ENCODE measurements at places on chromosomes 3 and 15.

DNA sequence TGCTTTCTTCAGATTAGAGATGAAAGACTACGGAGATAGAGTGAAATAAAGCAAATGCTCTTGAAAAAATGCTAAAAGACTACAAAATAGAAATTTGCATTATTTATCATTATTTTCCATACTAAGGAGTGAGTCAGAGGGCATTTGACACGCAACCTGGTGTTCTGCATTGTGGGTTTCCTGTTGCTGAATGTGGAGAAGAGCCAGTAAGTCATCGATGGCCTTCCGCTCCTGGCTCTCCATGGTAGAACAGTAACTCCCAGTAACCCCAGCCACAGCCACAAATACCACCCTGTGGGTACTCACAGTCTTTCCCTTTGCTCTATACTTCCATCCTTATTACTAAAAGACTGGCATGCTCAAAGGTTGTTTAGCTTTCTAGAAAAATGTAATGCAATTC is 61.5 kb downstream of the CGGBP1 start:
- DNase-seq = no peak
- no peak overlapping the region for H3K27ac ChIP-seq
- H3K36me3 ChIP-seq = no peaks in the 10 kb centered on the region
- H3K4me3 ChIP-seq = no peak overlapping the region

DNA sequence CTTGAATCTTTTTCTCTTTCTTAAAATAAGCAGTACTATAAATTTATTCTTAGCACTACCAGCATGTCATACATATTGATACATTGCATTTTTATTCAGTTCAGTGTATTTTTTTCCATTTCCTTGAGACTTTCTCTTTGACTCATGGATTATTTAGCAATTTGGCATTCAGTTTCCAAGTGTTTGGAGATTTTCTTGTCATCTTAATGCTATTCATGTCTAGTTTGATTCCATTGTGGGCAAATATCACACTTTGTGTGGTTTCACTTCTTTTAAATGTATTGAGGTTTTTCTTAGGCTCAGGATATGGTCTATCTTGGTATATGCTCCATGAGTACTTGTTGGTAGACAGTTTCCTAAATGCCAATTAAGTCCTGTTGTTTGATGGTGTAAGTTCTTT is 99.5 kb downstream of the CHRNA7 start:
- no peak for DNase-seq
- no peak overlapping the region for H3K27ac ChIP-seq
- H3K36me3 ChIP-seq = no peaks in the 10 kb centered on the region
- H3K4me1 ChIP-seq = no peaks in the 10 kb centered on the region

DNA sequence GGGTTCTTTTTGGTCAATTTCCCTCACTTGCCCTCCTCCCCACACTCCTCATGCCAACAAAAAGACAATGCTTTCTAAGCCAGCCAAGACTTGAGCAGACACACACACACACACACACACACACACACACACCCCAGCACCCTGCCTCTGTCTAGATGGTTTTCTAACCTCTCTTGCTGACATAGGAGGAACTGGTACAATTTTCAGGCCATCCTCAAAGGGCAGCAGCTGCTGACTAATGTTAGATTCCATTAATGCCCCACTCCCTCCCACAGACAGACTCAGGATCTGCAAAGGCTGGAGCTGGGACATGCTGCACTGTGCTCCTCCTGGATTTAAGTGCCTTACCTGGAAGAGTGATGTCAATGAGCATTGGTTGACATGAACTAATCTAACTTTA is 438.4 kb downstream of the OCA2 start:
- H3K36me3 ChIP-seq = no peaks in the 10 kb centered on the region
- no peak overlapping the region for H3K4me3 ChIP-seq
- no peak for DNase-seq

DNA sequence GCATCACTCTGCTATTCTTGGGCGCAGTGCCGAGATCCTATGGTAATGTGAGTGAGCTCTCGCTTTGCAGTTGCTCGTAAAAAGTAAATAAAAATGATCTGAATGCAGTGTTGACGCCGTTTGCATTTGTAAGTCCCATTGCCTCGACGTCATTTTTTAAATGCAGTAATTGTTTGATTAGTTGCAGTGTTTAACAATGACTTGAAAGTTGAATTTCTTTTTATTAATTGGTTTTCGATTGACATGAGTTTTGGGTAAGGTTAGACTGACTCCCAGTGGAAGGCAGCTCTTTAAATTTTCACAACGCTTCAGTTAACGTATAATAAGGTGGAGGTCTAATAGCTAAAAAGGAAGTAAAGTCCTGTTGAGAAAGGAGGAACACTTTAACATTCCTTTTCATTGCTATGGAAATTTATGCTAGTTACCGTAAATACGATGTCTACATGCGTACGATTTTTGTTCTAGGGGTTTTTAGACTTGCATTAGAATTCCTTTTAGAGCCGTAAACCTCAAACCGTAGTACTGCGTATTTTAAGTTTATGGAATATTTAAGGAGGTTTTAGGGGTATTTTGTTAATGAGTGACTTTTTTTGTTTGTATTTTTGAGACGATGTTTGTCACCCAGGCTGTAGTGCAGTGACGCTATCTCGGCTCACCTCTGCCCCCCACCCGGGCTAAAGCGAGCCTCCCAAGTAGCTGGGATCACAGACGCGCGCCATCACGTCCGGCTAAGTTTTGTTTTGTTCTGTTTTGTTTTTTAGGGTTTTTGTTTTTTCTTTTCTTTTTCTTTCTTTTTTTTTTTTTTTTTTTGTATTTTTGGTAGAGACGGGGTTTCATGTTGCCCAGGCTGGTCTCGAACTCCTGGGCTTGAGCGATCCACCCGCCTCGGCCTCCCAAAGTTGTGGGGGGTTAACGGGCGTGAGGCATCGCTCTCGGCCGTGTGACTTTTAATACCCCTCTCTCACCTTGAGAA is 1.4 kb downstream of the MORF4L1 start:
- H3K27me3 ChIP-seq = no peaks in the 10 kb centered on the region
- DNase-seq = no peak
- peaks cover 60% of the 10 kb centered on the region for H3K4me1 ChIP-seq
- H3K36me3 ChIP-seq = peaks cover 3% of the 10 kb centered on the region
- H3K4me3 ChIP-seq = peak overlapping the region; percentile 88

DNA sequence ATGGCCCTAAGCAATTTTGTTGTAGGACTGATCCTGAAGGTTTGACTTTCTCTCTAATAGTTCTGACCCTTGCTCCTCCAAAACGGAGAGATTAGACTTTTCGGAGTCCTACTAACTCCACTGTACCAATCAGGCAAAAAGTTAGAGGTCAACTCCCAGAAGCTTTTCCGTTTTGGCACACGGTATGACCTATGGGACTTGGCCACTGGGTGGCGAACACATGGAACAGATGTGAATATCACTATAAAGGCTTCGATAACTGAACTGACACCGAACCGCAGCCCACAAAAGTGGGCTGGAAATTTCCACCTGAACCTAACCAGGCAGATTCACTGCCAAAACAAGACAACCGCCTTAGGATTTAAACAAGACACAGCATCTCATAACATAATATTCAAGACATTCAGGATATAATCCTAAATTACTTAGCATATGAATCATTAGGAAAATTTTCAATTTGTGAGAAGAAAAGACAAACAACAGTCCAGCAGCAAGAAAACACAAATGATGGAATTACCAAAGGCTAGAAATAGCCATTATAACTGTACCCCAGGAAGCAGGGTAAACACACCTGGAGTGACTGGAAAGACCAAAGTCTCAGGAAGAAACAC is 12.2 kb upstream of the TM2D3 start:
- no peak for DNase-seq
- no peak overlapping the region for H3K4me3 ChIP-seq
- H3K27me3 ChIP-seq = no peaks in the 10 kb centered on the region

DNA sequence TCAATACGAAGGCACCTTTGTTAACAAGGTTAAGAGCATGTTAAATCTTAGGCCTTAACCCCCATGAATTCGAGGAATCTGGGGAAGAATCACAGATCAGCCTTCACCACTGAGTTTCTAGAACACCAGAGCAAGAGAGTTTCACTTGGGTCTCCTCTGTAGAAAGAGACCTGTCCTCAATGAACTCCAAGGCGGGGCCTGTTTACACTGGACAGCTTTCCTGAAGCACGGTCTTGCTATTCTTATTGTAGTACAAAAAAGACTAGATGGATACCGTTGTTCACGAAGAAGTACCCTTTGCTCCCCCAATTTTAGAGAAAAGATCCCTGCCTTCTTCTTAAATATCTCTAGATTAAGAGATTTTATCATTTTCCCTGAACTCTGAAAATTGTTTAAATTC is 64.9 kb downstream of the USF3 start:
- no peak overlapping the region for H3K27ac ChIP-seq
- H3K4me3 ChIP-seq = no peak overlapping the region
- no peaks in the 10 kb centered on the region for H3K36me3 ChIP-seq
- no peak for DNase-seq
- no peaks in the 10 kb centered on the region for H3K27me3 ChIP-seq

GRCh38 chr15:22887157-22887951 is 48.9 kb downstream of the NIPA2 start:
- H3K36me3 ChIP-seq = peaks cover 10% of the 10 kb centered on the region
- H3K27ac ChIP-seq = no peak overlapping the region
- DNase-seq = no peak
- H3K27me3 ChIP-seq = no peaks in the 10 kb centered on the region

GRCh38 chr3:150681057-150681456 is 22.7 kb downstream of the ERICH6 start:
- H3K4me1 ChIP-seq = no peaks in the 10 kb centered on the region
- H3K4me3 ChIP-seq = no peak overlapping the region
- H3K27me3 ChIP-seq = no peaks in the 10 kb centered on the region
- no peak overlapping the region for H3K27ac ChIP-seq
- DNase-seq = no peak

GRCh38 chr3:155312781-155313180 is 19.3 kb upstream of the STRIT1 start:
- no peak overlapping the region for H3K4me3 ChIP-seq
- H3K4me1 ChIP-seq = no peaks in the 10 kb centered on the region

GRCh38 chr15:66951531-66952320 is 113.7 kb upstream of the SMAD3 start:
- H3K36me3 ChIP-seq = no peaks in the 10 kb centered on the region
- H3K27ac ChIP-seq = no peak overlapping the region
- no peaks in the 10 kb centered on the region for H3K27me3 ChIP-seq
- no peak overlapping the region for H3K4me3 ChIP-seq

DNA sequence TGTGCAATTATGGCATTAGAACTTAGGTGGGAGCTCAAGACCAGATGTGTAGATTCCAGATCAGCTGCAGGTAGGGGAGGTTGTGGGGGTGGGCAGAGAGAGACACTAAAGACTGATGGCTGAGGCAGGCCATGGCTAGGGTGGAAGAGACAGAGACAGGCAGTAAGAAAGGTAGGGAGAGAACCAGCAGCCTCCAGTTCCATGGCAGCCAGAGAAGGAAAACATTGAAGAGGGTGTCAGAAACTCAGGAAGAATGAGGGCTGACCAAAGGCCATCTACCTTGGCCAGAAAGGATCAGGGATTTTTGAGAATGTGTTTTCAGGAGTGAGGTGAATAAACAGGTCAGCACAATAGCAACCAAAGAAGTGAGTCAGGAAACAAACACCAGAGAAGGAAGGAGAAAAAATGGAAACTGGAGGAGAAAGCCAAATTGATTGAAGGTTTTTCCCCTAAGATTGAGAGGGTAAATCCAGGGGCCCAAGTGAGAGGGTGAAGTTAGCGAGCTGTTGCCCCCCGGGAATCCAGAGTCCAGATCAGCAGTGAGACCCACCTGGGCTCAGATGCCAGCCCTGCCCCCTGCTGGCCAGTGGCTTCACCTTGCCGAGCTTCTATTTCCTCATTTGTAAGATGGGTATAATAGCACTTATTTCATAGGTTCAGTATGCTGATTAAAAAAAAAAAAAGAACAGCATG is 41.0 kb downstream of the ABHD2 start:
- DNase-seq = no peak
- peaks cover 31% of the 10 kb centered on the region for H3K4me1 ChIP-seq
- no peaks in the 10 kb centered on the region for H3K36me3 ChIP-seq
- H3K4me3 ChIP-seq = no peak overlapping the region
